ENCODE measurements at places on chromosomes 2 and 18.

DNA sequence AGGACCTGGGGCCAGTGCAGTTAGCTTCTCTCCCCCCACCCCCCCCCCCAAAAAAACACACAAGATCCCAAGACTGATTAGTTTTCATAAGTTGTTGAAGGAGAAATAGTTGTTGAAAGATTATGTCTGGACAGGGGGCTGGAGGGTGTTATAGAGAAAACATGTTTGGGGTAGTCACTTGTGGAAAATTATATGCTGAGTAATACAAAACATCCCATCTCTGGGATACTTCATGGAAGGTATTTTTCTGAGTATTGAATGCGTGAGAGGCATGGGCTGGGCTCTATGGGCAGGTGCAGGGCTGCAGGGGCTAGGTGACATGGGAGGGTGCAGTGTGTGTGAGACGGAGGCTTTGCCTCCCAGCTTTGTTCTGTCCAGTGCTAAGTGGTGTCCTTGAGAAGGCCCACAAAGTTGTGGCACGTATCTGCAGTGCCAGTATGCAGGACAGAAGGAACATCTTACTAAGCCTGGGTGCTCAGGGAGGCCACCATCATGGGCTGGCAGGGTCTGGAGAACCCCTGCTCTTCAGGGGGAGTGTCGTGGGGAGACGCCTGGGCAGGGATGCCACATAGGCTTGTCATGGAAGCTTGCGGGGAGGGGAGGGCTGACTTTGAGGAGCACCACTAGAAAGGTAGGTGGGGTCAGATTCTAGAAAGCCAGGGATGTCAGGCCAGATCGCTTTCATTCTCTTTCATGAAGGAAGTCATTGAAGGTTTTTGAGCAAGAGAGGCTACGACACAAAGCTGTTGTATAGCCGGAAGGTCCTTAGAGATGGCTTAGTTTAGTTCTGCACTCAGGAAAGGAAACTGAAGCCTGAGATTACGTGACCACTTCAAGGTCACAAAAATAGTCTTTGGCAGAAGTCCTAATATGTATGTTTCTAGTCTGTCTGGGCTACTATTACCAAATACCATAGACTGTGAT, 232.0 kb downstream of the LDLRAD4 start:
- no peak for DNase-seq
- H3K4me1 ChIP-seq, result peaks cover 22% of the 10 kb centered on the region
- no peak overlapping the region for H3K4me3 ChIP-seq

DNA sequence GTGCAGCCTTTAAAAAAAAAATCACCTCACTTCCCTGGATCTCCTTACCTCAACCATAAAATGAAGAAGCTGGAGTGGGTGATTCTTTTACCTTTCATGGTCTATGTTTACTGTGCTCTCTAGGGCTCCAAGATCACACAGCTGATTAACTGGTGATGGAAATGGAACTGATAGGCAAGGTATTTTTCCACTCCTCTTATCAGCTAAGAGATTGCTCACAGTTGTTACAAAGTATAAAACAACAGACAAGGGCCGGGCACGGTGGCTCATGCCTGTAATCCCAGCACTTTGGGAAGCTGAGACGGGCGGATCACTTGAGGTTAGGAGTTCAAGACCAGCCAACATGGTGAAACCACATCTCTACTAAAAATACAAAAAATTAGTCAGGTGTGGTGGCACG, 14.5 kb downstream of the RPS27A start:
- H3K36me3 ChIP-seq, result peaks cover 44% of the 10 kb centered on the region
- no peak for DNase-seq
- H3K4me1 ChIP-seq, result no peaks in the 10 kb centered on the region
- no peak overlapping the region for H3K27ac ChIP-seq

DNA sequence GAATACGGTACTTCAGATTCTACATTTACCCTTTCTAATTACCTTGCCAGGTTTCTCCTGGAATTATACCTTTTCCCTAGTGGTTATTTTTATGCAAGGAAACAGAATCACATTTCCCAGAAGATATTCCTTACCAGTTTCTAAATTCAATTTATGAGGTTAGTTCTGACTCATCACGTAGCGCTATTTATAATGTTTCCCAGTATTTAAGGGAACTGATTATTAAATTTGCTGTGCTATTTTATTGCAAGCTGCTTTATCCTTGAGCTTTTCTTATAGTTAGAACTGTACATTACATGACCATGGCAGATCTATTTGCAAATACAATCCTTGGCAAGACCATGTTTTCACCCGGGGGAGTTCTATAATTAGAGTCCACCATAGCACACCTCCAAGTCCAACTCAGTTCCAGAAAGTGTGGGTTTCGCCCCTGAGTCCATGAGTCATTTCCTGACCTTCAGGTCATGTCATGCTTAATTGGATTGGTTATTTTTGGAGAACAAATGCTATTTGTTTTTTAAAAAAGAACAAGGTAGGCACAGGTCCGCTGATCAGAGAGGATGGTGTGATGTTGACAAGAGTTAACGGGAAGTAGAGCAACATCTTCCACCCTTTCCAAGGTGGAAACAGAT, 126.6 kb downstream of the ZNF532 start:
- no peak for DNase-seq
- H3K4me1 ChIP-seq, result peaks cover 23% of the 10 kb centered on the region
- peaks cover 3% of the 10 kb centered on the region for H3K36me3 ChIP-seq
- H3K4me3 ChIP-seq, result no peak overlapping the region

- no peaks in the 10 kb centered on the region for H3K36me3 ChIP-seq
- peaks cover 12% of the 10 kb centered on the region for H3K4me1 ChIP-seq
- H3K27ac ChIP-seq, result no peak overlapping the region
- DNase-seq, result no peak
Measured at GRCh38 chr2:102514061-102514785, 41.2 kb downstream of the SLC9A4 start.

- H3K27me3 ChIP-seq, result peaks cover 5% of the 10 kb centered on the region
- no peak overlapping the region for H3K4me3 ChIP-seq
- H3K36me3 ChIP-seq, result no peaks in the 10 kb centered on the region
- no peak overlapping the region for H3K27ac ChIP-seq
- no peaks in the 10 kb centered on the region for H3K4me1 ChIP-seq
- no peak for DNase-seq
Measured at GRCh38 chr2:95300450-95300849, 3.3 kb downstream of the KCNIP3 start.

DNA sequence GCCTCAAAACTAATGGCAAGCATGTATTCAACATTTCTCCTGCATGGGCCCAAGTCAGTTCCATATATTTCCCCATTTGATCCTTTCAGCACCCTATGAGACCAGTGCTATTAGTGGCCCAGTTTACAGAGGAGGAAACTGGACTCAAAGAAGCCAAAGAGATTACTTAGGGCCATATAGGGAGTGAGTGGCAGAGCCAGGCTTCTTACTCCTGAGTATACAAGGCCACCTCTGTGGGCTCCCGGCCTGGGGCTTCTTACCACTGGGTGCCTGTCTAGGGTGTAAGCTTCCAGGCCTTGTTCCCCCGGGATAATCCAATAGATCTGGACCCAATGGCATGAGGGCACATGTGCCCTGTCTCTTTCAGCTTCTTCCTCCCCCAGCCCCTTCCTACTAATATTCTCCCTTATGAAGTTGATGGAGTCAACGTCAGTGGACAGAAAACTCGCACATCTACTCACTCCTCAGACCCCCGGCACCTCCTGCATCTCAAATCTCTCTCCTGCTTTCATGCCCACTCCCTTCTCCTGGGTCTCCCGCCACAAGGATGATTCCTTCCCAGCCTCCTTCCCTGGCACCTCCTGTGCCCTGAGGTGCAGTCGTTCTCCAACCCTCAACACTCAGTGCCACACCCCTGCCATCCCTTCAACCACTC, 222.6 kb downstream of the ANAPC1 start:
- peaks cover 14% of the 10 kb centered on the region for H3K4me1 ChIP-seq
- H3K27ac ChIP-seq, result no peak overlapping the region
- no peak overlapping the region for H3K4me3 ChIP-seq
- no peak for DNase-seq

- H3K4me1 ChIP-seq, result no peaks in the 10 kb centered on the region
- H3K4me3 ChIP-seq, result no peak overlapping the region
- peaks cover 6% of the 10 kb centered on the region for H3K27me3 ChIP-seq
- DNase-seq, result no peak
- no peak overlapping the region for H3K27ac ChIP-seq
Measured at GRCh38 chr2:227036527-227036926, 127.5 kb downstream of the COL4A4 start.

DNA sequence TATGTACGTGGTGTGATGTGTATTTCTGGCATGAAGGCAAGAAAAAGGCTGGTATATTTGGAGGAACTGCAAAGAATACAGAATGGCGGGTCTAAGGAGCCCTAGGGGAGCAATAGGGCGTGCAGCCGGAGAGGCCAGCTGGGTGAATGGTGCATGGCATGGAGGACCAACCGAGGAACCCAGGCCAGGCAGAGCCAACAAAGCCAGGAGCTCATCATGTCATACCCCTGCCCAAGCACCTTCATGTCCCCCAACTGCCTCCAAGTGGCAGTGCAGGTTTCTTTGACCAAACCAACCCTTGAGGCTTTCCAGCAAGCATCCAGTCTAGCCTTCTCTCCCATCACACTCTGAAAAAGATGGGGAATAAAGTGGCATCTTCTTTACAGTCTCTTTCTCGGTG, 8.9 kb upstream of the KCNK3 start:
- no peak overlapping the region for H3K27ac ChIP-seq
- DNase-seq, result no peak
- H3K4me3 ChIP-seq, result no peak overlapping the region
- no peaks in the 10 kb centered on the region for H3K36me3 ChIP-seq
- no peaks in the 10 kb centered on the region for H3K4me1 ChIP-seq

DNA sequence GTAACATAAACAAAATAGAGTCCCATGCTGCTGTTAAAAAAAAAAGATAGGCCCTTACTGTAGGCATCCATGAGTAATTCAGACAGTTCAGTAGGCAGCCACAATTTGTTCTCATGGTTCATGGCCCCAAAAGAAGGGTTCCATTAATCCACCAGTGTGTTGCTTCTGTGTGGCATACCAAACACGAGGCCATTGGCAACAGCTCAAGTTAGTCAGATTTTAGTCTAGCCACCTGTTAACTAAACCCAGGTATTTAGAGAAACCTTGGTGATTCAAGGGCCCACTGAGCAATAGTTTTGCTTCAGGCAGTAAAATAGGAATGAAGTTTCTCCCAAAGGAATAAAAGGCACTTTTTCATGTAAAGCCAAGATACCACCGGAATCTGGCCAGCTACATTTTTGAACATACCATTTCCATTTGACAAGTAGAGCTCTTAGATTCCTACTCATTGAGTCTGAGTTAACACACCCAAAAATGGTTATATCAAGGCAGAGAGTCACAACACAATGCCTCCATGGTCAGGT, 80.1 kb upstream of the SRD5A2 start:
- peaks cover 14% of the 10 kb centered on the region for H3K27me3 ChIP-seq
- H3K36me3 ChIP-seq, result no peaks in the 10 kb centered on the region
- no peak overlapping the region for H3K4me3 ChIP-seq
- DNase-seq, result no peak

GRCh38 chr2:146978577-146979555, 866.0 kb upstream of the ACVR2A start:
- no peaks in the 10 kb centered on the region for H3K4me1 ChIP-seq
- H3K27me3 ChIP-seq, result no peaks in the 10 kb centered on the region
- no peaks in the 10 kb centered on the region for H3K36me3 ChIP-seq
- no peak overlapping the region for H3K27ac ChIP-seq

- H3K27me3 ChIP-seq, result peaks cover 4% of the 10 kb centered on the region
- H3K36me3 ChIP-seq, result no peaks in the 10 kb centered on the region
- H3K4me1 ChIP-seq, result no peaks in the 10 kb centered on the region
- DNase-seq, result no peak
Measured at GRCh38 chr18:8847066-8847755, 141.9 kb downstream of the MTCL1 start.

DNA sequence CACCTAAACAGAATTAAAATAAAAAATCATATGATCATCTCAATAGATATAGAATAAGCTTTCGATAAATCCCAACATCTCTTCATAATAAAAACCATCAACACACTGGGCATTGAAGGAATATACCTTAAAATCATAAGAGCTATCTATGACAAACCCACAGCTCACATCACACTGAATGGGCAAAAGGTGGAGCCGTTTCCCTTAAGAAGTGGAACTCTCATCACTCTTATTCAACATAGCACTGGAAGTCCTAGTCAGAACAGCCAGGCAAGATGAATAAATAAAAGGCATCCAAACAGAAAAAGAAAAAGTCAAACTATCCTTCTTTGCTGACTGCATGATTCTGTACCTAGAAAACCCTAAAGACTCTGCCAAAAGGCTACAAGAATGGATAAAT, 510.3 kb downstream of the ZNF804A start:
- H3K4me3 ChIP-seq, result no peak overlapping the region
- no peak overlapping the region for H3K27ac ChIP-seq
- DNase-seq, result no peak
- no peaks in the 10 kb centered on the region for H3K36me3 ChIP-seq

DNA sequence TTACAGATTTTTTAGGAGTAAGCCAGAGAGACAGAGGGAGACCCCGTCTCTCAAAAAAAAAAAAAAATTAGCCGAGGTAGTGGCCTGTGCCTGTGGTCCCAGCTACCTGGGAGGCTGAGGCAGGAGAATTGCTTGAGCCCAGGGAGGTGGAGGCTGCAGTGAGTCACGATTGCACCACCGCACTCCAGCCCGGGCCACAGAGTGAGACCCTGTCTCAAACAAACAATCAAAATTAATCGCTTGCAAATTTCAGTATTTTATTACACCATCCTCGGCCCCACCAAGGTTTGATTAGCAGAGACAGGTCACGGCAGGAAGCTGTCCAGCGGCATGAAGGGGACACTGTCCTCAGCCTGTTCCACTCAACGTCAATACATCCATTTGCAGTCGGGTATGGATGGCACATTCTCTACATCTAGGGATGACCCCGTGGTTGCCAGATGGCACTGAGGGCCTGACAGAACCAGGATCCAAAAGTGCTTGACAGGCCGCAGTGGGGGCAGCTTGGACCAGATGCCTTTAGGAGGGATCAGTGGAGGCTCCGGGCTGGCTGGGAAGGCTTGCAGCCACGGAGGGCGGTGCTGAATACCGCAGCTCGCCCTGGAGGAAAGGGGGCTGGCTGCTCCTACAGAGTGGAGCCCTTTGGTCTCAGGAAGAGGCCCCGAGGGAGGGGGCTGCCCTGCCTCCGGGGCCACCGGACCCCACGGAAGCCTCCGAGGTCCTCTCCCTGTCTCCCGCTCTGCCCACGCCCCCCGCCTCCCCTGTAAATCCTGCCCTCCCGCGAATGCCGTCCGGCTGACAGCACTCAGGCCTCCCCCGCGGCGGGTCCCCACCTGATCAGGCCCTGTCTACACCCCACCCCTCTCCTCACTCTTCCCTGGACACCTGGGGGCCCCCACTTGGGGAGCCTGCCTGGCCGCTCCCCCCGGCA, 13.1 kb downstream of the ASPRV1 start:
- H3K27me3 ChIP-seq, result peaks cover 2% of the 10 kb centered on the region
- H3K4me3 ChIP-seq, result no peak overlapping the region
- DNase-seq, result no peak
- H3K4me1 ChIP-seq, result peaks cover 34% of the 10 kb centered on the region
- H3K27ac ChIP-seq, result no peak overlapping the region
